NCI-H82 (cell line): ENCODE measurements at places on chromosomes 3 and 15.
A peak's percentile ranks its signal among the peaks of the same experiment; 100 is the strongest.

GRCh38 chr15:25860885-25861866, 2.0 kb downstream of the ATP10A start:
- no peak for DNase-seq

GRCh38 chr15:74901612-74902063, 5.0 kb downstream of the FAM219B start:
- peak; percentile 72 for DNase-seq

DNA sequence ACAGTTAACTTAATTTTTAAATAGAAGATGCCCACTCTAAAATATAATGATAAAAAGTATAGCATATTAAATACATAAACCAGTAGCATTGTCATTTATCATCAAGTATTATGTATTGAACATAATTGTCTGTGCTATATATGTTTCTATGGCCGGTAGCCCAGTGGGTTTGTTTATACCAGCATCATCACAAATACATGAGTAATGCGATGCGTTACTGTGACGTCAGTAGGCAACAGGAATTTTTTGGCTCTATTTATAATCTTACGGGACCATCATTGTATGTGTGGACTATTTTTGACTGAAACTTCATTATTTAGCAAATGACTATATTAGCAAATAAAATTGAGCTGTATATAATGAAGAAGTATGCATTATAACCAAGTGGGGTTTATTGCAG, 82.1 kb downstream of the FLNB start:
- DNase-seq: no peak

- peak; percentile 47 for DNase-seq
These were observed 47.4 kb upstream of the HACD2 start for GRCh38 chr3:123632161-123632655.

DNA sequence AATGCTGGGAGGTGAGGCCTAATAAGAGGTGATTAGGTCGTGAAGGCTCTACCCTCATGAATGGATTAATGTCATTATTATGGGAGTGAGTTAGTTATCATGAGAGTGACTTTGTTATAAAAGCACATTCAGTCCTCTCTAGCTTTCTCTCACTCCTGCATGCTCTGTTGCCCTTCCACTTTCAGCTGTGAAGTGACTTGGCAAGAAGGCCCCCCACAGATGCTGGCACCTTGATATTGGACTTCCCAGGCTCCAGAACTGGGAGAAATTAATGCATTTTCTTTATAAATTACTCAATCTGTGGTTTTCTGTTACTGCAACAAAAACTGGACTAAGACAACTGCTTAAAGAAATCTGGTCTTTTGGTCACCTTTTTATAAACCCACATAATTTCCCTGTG, 144.3 kb downstream of the FBN1 start:
- DNase-seq: no peak

DNA sequence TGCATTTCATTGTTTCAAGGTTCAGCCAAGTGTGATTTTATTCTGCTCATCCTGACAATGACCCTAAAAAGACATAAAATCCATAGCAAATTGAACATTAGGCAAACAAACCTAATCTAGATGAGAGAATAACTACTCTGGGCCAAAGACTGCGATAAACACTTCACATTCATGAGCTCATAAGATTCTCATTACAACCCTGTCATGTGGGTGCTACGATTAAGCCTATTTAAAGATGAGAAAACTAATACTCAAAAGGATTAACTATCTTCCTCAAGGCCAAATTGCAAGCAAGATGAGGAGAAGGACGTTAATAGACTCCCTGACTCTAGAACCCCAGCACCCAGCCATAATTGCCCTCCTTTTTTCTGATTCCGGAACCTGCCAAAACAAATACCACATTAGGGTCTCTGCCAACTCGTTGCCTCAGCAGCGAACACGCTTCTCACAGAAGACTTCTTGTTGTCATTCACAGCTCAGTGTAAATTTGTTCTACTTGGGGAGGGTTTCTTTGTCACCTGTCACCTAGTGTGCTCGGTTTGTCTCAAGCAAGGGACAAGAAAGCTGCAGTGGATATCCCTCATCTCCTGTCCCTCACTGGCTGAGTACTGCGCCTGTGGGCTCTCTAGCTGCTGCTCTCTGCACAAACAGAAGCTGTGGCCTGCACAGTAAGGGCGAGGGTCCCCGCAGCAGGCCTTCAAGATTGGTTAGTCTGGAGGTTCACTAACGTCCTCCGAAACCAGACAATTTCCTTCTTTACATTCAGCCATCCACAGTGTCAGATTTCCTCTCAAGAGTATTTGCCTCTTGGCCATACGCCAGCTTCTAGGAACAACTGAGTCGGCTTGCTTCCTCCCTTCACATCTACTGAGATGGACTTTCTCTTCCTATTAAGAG, 200.0 kb upstream of the UBE2E2 start:
- DNase-seq: peak; percentile 48

- no peak for DNase-seq
These were observed 30.7 kb downstream of the BTD start for GRCh38 chr3:15632212-15632580.

- no peak for DNase-seq
These were observed 191.7 kb downstream of the GOLGA6L6 start for GRCh38 chr15:20349774-20350498.

DNA sequence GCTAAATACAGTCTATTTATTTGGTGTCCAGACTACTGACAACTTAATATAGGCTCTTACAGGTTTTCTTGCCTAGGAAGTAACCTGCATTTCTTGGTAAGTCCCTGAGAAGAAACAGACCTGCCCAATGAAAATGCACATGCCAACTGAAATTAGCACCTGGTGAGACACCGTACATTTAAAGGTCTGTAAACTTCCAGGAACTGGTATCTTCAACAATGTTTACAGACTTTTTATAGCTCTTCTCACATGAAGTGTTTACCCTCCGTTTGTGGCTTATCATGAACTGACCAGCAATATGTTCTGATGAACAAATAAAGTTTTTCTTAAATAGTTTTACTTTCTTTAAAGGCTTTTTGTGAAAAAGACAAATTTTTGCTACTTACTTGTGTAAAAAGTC, 93.3 kb downstream of the PCCB start:
- DNase-seq: no peak
